Stimulated activated CD8-positive, alpha-beta memory T cell treated with anti-CD3 and anti-CD28 coated beads, Interleukin-12 subunit alpha, Interleukin-12 subunit beta, amount 100 ng/mL, for 4 hours (primary cell): ENCODE measurements at places on chromosomes 16 and 17.

- no peak for DNase-seq
Measured at GRCh38 chr16:62732092-62732491, 695.9 kb upstream of the CDH8 start.

DNA sequence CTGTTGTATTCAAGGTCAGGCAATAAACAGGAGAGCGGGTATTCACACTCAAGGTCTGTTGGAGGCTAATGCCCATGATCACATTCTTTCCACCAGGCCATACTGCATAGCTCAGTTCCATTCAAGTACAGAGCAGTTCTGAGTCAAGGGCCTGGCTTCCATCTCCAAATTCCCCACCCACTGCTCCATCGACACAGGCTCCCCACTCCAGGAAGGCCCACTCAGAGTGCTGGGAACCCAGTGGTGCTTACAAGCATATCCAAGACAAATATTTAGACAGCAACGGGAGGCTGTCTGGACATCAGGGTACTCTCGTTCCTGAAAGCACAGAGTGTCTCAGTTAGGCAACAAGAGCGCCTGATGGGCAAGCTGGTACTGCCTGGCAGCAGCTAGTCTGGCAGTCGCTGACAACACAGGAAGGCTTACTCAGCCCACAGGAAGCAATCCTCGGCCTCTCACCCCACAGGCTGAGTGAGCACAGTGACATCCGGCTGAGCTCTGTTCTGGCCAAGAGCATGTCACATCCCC lies 40.9 kb downstream of the RFFL start:
- DNase-seq: peak; percentile 54

- no peak for DNase-seq
Measured at GRCh38 chr17:42660692-42661345, 1.7 kb downstream of the TUBG2 start.

DNA sequence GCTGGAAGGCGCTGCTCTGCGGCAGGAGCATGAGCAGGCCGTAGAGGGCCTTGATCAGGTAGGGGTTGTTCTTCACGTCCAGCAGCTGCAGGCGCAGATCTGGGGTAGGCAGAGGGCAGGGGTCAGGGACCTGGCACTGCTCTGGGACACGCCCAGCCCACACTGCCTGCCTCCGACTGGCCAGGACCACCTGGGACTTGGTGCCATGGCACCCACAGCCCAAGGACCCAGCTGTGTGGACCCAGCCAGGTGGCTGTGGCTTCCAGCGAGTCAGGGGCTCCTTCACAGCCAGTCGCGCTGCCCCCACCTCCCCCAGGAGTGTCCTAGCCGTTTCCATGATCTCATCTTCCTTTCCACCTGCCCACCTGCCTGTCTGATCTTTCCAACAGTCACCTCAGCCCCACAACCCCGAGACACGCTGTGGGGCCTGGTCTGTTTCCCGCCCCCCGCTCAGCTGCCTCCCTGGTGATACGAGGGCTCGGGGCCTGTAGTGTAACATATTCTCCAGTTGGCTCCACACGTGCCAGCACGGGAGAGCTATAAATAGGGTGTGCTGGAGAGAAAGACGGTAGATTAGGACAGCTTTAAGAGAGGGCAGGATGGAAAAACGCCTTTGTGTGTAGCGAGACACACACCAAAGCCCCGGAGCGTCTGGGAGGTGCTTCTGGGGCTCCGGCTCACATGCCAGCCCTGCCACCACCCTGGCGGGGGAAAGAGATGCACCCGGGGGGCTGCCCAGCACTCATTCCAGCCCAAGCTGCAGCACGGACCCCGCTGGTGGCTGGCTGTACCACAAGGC lies 7.2 kb upstream of the MTSS2 start:
- DNase-seq: no peak

- no peak for DNase-seq
Measured at GRCh38 chr17:68682903-68683302, 81.7 kb upstream of the FAM20A start.

DNA sequence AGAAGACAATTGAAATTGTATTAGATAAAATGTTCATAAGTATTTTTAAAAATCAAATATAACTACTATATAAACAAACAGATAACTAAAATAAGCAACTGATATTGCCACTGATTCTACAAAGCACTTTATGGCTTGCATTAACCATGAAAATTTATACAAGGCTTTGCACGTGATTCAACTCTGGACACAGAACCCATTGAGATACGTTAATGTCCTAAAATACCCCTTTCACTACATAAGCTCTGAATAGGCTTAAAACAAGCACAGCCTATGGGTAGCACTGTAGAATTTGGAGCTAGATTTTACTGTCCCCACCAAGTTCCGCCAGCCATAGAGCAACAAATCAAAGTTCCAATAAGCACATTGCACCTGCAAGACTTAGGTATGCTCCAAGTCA lies 4.5 kb downstream of the ZNF652 start:
- DNase-seq: no peak

DNA sequence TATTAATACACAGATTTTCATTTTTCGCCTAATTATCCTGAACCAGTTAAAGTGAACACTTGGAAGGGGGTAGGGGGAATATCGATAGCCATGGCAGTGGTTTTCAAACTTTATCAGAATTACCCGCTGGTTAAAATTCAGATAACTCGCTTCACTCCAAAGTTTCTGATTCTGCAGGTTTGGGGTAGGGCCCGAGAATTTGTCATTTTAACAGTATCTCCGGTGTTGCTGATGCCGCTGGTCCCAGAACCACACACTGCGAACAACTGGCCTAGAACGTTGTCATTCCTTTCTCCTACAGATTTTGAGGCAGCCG lies 313 bp upstream of the NSRP1 start:
- DNase-seq: no peak

GRCh38 chr17:7509937-7510336 lies 25.8 kb downstream of the POLR2A start:
- DNase-seq: no peak

DNA sequence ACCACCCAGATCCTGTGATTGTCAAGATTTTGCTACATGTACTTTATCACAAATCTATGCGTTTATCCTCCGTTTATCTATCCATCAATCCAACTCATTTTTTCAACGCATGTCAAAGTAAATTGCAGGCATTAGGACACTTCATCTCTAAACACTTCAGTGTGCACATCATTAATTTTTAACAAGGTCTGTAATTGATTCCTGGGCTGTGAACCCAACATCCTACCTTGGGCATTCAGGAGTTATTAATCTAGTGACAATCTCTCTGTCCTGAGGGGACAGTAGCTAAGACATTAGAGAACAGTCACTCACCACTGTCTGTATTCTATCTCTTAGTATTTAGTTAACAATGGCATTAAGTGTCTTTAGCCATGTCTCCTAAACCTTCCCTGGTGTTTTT lies 264.7 kb downstream of the SOX9 start:
- DNase-seq: no peak

DNA sequence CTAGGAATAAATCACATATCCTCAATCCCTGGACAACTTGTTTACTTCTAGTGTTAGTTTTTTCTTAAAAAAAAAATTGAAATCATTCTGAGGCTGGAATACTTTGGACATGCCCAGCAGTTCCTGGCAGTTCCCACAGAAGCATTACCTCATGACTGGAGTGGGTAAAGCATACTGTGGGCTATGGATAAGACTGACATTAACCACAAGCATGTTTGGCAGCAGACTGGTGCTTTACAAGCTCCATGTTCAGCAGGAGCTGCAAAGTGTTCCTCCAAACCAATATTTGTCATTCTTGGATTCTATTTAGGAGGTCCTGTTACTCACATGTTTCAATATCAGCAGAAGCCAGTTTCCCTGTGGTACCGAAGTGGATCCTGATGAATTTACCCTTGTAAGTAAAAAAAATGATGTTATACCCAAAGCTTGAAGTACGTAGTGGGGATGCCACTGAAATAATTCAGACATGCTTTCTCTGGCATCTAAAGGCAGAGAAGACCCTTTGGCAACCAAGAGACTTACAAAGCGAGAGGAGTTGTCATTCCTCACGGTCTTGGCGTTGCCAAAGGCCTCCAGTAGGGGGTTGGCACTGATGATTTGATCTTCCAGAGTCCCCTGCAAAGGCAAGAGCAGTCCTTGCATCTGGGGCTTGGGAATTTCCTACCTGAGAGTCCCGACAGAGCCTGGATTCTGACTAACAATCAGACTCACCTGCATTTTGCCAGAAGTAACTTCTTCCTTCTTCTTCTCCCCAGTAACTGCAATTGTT lies 4.9 kb downstream of the MYH1 start:
- DNase-seq: no peak

DNA sequence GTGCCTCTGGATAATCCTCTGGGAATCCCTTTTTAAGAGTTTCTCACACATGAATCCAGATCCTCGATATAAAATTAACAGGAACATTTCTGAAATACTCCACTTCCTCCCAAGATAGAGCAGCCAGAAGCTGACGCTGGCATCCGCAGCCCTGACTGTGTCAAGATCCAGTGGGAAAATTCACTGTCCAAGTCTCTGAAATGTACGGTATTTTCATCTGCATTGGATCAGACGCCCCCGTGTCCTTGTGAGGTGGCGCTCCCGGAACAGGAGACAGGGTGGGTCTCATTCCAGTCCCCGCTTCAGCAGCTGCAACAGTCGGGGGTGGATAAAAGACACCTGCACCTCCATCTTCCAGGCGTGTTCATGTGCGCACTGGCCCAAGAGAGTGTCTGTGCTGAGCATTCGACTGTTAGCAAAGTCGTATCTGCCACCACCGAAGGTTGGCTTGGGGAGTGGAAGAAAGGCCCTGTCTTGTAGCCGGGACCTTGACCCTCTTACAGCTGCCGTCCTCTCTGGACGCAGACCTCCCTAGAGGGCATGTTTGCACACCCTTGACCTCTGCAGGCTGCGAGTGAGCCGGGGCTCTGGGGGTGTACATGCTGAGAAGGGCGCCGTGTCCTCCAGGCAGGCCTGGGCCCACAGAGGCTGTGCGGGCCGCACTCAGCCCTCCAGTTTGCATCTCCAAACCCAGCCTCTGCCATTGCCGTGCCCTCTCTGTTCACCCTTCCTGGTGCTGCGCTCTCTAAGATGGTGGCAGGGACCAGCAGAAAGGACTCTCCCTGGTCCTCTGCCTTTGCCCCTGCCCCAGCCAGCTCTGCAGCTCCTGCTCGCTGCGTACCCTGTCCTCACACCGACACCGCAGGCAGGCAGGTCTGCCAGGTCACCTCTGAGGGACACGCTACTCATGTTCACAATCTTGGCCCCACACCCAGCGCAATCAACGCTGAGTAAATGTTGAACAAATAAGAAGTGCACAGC lies 72.0 kb upstream of the CHMP6 start:
- no peak for DNase-seq

GRCh38 chr16:64434526-64435069 lies 687.3 kb downstream of the CDH11 start:
- DNase-seq: no peak

- no peak for DNase-seq
Measured at GRCh38 chr16:85459529-85460251, 153.4 kb upstream of the GSE1 start.

GRCh38 chr16:84281074-84281473 lies 13.6 kb upstream of the WFDC1 start:
- DNase-seq: no peak

DNA sequence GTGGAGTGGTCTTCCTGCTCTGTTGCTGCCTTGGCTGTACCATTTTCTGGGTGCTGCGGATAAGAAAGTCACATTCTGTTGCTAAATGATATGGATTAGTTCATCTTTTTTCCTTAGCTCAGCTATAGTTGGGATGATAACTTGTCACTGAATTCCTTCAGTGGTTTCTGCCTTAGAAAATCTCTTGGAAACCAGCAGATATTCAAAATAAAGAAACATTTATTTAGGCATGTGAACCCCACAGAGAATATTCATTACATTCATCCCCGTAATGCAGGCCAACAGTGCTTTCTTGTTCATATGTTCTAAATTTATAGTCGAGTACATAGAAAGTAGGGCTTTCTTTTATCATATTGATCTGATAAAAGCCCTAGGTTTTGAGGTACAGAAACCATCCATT lies 151.3 kb downstream of the CYB561 start:
- DNase-seq: no peak

DNA sequence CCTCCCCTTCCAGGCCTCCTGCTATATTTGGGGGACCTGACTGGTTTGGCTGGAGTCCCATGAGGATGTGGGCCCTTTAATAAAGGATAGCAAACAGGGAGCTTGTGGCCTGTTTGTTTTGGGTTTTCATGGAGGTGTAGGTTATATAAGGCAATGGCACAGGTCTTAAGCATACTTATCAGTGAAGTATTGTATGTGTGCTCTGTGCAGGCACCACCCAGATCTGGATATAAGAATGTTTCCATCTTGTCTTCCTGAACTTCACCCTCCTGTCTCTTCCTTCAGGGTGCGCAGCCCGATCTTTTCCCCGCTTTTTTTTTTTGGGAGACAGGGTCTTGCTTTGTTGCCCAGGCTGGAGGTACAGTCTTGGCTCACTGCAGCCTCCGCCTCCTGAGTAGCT lies 10.6 kb downstream of the SLC52A1 start:
- DNase-seq: no peak
